ENCODE measurements at places on chromosomes 11 and 22.

DNA sequence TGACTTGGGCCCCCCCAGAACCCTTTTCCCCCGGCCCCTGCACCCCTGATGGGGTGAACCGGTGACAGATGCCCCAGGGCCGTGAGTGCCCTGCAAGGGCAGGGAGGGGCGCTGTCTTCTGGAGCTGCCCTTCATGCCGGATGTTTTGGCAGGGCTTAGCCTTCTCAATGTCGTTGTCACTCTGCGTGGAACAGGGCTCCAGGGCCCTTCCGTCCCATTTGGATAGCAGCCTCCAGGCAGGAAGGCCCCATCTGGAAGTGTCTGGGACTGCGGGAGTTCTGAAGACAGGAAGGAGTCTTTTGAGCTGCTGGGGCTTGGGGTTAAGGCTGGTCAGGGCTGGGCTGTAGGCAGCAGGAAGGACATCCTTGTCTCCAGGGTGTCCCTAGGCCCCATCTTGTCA is 4.6 kb downstream of the FRMD8 start:
- DNase-seq = no peak

GRCh38 chr11:36309779-36310178 is 13.7 kb downstream of the PRR5L start:
- no peak for DNase-seq

DNA sequence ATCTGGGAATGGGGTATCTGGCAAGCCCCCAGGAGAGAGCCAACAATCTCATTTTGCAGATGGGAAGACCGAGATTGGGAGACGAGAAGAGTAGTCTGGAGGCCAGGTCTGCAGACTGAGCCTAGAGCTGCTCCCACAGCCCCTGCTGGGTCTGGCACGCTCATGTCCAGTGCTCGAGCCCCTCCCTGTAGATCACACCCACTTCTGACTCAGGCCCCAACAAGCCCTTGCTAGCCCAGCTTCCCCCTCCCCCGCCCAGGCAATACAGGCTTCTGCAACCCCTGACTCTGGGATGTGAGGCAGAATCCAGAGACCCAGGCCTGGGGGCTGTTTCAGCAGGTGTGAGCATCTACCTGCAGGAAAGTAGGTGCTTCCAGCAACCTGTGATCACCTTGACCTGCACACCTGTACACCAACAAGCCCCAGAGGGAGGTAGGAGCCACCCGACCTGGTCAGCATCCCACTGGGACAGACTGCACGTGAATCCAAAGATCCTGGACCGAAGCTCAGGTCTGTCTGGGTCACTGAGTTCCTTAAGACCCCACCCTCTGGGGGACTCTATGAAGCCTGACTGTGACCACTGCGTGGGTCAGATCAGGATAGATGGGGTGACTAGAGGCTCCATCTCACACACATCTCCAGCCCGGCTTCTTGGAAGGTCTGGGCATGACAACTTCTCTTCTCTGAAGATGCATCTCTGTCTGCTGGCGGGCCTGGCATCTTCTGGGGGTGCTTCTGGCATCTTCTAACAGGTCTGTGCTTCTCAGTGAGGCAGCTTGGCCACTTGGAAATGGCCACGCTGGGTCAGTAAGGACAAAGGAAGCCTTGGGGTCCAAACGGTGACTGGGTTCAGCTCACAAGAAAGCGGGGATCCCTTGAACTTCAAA is 29.3 kb downstream of the LINC01488 start:
- no peak for DNase-seq

GRCh38 chr22:38471237-38471636 is 3.3 kb downstream of the KDELR3 start:
- no peak for DNase-seq

- no peak for DNase-seq
Measured at GRCh38 chr22:19810381-19811201, 44.1 kb downstream of the GNB1L start.

DNA sequence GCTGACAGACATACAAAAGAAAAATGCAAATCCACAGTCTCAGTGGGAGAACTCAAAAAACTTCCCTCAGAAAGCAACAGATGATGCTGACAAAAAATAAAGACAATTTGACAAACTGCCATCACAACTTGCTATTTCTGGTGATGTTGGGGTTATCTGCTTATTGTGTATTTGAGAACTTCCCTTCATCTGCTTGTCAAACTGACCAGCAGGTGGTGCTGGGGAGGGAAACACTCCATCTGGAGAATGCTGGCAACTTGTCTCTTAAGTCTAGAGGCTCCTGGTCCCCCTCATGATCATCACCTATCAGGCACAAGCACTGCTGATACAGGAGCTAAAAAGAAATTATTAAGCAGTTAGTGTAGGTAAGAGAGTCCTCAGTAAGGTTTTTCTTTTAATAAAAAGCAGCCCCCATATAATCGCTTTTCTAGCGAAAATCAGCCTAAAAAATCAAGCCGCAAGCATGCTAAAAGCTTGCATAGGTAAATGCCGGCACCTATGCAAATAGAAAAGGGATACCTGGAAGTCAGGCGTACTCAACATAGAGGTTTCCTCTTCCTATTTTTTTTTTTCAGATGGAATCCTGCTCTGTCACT is 9.8 kb upstream of the FAM111B start:
- DNase-seq = no peak

DNA sequence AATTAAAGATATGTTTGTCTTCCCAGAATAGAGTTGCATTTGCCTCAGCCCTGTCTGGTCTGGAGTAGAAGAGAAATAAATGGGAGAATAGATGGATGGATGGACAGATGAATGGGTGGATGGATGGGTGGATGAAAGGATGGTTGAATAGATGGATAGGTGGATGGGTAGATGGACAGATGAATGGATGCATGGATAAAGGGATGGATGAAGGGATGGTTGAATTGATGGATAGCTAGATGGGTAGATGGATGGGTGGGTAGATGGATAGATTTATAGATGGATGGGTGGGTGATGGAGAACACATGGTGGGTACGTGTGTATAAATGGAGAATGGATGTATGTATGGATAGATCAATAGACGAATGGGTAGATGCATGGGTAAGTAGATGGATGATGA is 8.5 kb downstream of the CRYBB1 start:
- no peak for DNase-seq
